ENCODE measurements at places on chromosomes 13 and 19.
A peak's percentile ranks its signal among the peaks of the same experiment; 100 is the strongest.

DNA sequence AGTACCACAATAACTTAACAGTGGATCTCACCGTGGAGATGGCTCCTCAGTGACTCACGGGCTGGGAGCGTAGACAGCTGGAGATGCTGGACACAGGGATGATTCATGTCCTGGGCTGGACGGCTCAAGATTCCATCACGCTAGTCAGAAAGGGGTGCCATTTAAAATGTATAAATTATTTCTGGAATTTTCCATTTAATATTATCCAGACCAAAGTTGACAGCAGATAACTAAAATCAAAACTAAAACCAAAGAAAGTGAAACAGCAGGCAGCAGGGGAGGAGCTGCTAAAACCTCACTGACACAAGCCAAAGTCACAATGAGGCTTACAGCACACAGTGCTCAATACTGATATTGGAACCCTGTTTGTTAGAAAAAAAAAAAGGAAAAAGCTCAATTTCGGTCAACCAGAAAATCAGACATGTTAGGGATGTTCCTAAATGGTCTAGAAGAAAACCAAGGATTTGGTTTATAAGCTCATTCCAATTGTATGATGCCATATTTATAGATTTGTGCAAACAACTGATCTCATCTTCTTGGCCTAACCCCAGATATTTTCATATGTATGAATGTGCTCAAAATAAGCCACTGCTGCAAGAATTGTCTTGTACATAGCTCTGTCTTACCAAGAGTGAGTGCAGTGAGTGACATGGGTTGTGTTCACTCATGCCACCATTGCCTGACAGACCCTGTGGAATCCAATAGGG, 111.8 kb downstream of the SACS start:
- H3K4me3 ChIP-seq = peak overlapping the region; percentile 14
- no peaks in the 10 kb centered on the region for H3K36me3 ChIP-seq
- H3K4me1 ChIP-seq = no peaks in the 10 kb centered on the region
- no peak overlapping the region for H3K27ac ChIP-seq
- H3K27me3 ChIP-seq = no peaks in the 10 kb centered on the region

- no peaks in the 10 kb centered on the region for H3K36me3 ChIP-seq
- no peak overlapping the region for H3K4me3 ChIP-seq
- H3K27ac ChIP-seq = no peak overlapping the region
- no peaks in the 10 kb centered on the region for H3K27me3 ChIP-seq
- DNase-seq = no peak
- H3K4me1 ChIP-seq = no peaks in the 10 kb centered on the region
Observed at GRCh38 chr13:59721926-59722910, 441.5 kb downstream of the DIAPH3 start.

DNA sequence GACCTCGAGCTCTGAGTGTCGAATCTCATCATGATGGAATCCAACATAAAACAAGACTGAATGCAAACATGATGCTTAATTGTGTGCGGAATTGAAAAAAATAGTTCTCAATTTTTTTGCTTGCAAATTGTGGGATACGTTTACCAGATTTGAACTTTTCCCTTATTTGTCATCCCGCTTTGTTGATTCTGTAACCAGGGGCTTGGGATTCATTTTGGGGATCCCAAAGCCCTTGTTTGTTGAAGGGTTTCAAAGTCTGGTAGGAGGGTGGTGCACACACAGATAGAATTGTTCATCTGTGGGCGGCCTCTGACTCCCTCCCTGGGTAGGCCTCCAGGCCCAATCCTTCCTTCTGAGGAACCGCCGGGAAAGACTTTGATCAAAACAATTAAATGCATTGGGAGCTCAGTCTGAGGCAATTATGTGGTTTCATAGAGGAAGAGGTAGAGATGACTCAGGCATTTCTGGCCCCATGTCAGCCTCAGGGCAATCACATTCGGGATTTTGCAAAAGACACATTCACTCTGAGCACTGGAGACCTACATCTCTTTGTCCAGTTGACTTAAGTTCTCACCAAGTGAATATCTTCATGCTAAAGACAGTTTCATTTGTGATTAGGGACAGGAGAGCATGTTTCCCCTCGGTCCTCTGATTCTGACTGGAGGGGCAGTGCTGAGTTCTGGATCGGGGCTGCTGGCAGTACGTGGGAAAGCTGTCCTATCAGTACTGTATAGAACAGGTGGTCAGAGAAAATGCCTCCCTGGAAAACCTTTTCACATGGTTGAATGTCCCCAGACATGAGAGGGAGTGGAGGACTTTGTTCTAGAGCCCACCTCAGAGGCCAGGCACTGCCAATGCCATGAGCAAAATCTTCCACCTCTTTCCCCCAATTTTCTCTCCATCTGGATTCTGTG, 27.8 kb upstream of the IGFL4 start:
- no peak overlapping the region for H3K4me3 ChIP-seq
- H3K27me3 ChIP-seq = no peaks in the 10 kb centered on the region
- no peaks in the 10 kb centered on the region for H3K36me3 ChIP-seq
- peaks cover 10% of the 10 kb centered on the region for H3K4me1 ChIP-seq
- peak; percentile 64 for DNase-seq

GRCh38 chr13:41470196-41470595, 12.8 kb downstream of the RGCC start:
- no peaks in the 10 kb centered on the region for H3K4me1 ChIP-seq
- H3K4me3 ChIP-seq = no peak overlapping the region
- H3K27me3 ChIP-seq = no peaks in the 10 kb centered on the region
- no peak for DNase-seq
- H3K36me3 ChIP-seq = no peaks in the 10 kb centered on the region

GRCh38 chr13:35771898-35772297, 295.4 kb upstream of the MAB21L1 start:
- H3K4me3 ChIP-seq = no peak overlapping the region
- H3K27me3 ChIP-seq = no peaks in the 10 kb centered on the region
- no peaks in the 10 kb centered on the region for H3K4me1 ChIP-seq
- DNase-seq = no peak
- no peak overlapping the region for H3K27ac ChIP-seq

DNA sequence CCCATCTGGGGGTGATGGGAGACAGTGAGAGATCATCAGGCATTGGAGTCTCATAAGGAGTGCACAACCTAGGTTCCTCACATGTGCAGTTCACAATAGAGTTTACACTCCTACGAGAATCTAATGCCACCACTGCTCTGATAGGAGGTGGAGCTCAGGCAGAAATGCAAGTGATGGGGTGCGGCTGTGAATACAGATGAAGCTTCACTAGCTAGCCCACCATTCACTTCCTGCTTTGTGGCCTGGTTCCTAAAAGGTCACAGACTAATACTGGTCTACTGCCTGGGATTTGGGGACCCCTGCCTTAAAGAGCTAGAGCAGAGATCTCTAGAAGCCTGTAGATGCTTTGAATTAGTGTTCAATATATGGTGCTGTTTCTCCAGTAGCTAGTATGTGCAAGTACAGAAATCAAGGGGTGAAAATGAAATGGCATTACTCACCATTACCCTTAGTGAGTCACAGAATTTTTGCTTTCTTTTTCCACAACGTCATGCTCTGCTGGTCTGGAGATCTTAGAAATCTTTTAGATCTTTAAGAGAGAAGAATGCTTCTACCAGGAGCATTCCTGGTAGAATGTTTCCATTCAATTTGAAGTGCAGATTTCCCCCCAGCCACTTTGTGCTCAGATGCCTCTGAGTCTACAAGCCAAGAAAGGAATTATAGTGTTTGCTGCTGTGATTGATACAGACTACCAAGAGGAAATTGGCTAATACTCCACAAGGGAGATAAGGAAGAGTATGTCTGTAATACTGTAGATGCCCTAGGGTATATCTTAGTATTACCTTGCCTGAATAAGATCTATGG, 2301.2 kb downstream of the PCDH9 start:
- no peak overlapping the region for H3K27ac ChIP-seq
- H3K4me3 ChIP-seq = no peak overlapping the region
- H3K36me3 ChIP-seq = no peaks in the 10 kb centered on the region
- no peak for DNase-seq
- H3K4me1 ChIP-seq = no peaks in the 10 kb centered on the region

Data from breast epithelium (tissue), 4 donors.